ENCODE measurements at places on chromosomes 7 and 10.

- DNase-seq: peak; percentile 94
Observed at GRCh38 chr7:10855583-10855982, 118.1 kb upstream of the PHF14 start.

DNA sequence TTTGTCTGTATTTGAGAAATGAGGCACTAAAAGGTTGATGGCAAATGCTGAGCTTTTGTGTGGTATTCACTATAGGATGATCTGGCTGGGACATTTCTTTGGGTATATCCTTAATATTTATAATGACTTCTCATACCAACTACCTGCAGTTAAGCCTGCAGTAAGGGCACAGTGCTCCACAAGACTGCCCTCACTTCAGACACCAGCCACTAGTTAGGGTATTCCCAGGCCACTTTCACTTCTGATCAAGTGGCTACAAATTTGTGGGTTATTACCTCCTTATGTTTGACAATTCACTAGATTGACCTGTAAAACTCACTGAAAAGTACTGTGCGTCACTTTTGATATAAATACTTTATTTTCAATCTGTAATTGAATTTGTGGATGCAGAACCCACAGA is 20.3 kb downstream of the CCDC126 start:
- DNase-seq: no peak

DNA sequence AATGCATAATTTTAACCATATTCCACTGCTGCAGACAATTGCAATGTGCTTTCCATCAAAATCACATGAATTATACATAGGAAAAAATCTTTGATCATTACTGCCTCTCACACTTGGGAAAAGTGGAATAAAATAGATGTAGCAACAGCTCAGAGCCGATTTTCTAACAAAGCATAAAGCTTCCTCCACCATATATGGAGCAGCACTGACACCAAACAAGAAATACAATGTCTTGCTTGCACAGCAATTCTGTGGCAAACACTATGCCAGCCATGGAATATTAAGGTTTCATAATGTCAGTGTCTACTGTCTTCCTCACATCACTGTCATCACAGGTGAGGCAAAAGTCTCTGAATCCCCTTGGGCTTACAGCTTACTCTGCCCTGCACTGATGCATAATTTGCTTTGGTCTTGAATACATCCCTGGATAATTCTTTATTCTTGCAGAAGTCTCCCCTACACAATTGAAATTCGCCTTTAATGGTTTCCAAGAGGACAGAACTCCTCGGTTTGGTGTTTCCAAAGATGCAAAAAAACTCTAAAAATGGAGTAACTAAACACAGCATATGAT is 198.5 kb downstream of the CACNA2D1 start:
- no peak for DNase-seq

GRCh38 chr7:29095631-29096445 is 50.5 kb downstream of the CPVL start:
- no peak for DNase-seq

DNA sequence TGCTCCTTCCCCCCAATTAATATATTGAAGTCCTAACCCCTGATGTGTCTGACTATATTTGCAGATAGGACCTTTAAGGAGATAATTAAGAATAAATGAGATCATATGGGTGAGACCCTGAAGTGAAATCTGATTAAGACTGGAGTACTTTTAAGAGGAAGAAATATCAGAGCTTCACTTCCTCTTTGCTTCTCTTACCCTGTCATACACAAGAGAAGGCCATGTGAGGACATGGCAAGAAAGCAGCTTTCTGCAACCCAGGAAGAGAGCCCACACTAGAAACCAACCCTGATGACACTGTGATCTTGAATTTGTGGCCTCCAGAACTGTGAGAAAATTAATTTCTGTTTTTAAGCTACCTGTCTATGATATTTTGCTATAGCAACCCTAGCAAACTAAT is 44.2 kb downstream of the JMJD1C start:
- DNase-seq: peak; percentile 24

- DNase-seq: no peak
Observed at GRCh38 chr10:33952692-33953360, 618.4 kb upstream of the NRP1 start.

GRCh38 chr10:75018251-75018650 is 93.2 kb upstream of the SAMD8 start:
- no peak for DNase-seq

DNA sequence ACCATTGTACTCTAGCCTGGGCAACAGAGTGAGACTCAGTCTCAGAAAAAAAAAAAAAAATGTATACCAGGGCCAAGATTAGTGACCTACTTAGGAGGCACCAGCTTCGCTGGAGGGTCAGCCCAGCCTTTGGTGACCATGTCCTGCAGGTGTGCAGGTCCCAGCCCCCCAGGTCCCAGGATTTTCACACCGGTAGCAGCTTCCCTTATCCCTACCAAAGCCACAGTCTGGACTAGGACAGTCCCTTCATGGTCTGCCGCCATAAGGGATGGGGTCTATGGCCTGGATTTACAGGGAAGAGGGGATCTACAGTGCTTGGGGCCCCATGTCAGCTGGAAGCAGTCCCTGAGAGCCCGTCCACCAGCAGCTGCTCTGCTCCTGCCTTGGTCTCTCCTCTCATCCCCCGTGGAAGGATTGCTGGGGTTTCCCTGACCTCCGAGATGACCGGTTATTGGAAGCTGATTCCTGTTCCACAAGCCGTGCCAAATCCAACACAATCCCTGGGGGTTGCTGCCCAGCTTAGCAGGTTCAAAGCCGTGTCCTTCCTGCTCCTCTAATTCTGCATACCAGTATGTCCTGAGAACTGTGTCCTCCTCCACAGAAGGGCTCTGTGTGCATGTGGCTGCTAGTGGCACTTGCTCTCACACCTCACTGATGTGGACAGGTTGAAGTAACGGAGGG is 11.0 kb upstream of the NDUFB2 start:
- no peak for DNase-seq

DNA sequence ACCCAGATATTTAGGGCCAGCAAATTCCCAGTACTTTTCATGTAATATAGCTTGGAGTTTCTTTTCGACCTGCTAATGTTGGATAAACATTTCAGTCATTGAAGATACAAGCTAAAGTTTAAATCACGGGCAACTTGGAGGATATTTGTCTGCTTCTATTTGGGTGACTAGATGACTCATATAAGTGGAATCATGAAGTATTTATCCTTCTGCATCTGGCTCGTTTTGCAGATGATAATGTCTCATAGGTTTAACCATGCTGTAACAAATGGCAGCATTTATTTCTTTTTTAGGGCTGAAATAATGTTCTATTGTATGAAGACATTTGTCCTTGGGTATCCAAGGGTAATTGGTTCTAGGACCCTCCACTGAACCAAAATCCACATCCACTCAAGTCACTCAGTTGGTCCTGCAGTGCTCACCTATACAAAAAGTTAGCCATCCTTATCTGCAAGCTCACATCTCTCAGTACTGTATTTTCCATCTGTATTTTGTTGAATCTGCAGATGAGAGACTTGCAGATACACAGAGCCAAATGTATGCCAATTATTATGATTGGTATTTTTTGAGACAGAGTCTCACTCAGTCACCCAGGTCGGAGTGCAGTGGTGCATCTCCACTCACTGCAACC is 187.2 kb upstream of the CSTF2T start:
- peak; percentile 37 for DNase-seq

DNA sequence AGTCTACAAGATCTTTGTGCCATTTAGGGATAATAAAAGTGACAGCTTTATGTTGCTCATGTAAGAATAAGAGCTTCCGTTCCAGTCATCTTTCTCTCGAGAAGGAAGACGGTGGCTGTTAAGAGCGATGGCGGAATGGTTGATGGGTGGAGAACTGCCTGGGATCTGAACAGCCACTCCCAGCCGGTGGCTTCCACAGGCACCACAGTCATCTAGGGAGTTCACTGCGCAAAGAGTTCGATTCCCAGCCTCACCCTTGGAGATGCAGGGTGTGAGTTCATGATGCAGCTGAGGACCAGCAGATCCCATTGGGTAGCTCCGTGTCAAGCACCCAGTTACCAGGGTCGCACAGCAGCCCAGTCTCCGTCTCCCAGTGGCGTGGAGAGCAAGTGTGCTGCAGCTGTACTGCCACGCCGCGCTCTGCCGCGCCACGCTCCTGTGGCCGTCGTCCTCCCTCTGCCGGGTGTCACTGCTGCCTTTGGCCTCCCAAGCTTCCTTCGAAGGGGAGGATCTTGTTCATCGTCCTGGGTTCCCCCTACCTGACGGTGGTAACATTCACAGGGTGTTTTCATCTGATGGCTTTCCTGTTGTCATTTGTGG is 7.8 kb downstream of the SUN1 start:
- DNase-seq: no peak

- DNase-seq: peak; percentile 42
Observed at GRCh38 chr10:103692952-103693811, 162.2 kb downstream of the SH3PXD2A start.

DNA sequence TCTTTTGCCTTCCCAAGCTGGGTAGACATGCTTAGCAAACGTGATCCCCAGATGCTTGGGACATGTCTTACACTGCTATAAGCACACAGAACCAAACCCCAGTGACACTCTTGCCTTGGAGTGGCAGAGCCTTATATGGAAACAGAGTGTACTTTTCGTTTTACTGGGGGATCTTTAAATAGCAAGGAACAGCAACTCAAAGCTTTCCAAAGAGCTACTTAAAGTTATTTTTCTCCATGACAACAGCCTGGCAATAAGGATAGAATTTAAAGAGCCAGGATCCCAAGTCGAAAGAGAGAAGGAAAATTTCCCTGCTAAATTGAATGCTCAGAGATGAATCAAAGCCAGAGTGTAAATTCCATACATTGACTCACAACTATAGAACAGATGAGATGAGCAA is 67.8 kb downstream of the ZNF365 start:
- no peak for DNase-seq

DNA sequence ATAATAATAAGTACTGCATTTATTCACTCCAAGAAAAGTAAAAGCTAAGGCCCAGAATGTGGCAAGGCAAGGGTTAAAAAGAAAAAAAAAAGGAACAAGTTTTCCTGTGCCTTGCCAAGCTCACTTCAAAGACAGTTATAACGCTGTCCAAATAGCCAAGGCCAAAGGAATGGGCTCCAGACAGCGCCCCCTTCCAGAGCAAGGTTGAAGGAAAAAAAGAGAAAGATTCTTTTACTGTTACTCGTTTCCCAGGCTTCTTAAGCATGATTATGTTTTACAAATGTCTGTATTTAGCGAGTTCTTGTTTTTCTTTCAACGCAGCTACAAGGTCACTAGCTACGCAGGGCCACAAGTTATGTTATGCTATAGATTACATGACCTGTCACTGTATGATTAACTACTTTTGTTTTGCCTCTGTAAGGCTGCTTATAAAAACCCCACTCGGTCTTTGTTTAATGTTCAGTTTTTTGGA is 9.1 kb upstream of the EIF4H start:
- no peak for DNase-seq

- no peak for DNase-seq
Observed at GRCh38 chr7:45145881-45146280, 11.7 kb upstream of the RAMP3 start.

GRCh38 chr10:121783782-121784372 is 144.0 kb downstream of the ATE1 start:
- DNase-seq: no peak

DNA sequence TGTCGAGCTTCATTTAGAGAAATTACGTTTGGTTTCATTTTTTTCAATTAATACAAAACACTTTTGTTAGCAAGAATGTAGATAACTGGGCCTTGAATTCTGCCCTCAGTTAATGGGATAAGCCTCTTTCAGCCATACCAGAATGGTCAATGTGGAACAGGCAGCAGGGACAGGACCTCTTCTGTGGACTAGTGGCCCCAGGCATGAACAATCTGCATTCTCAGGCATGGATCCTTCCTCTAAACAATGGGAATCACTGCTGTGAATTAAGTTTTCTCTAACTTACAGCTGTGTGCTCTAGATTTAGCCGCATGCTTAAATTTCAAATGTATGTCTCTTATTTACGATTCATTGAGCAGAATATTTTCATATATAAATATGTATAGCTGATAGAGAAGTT is 237.7 kb upstream of the PRKCQ start:
- no peak for DNase-seq

GRCh38 chr10:78212060-78212785 is 178.6 kb downstream of the RPS24 start:
- DNase-seq: peak; percentile 72

DNA sequence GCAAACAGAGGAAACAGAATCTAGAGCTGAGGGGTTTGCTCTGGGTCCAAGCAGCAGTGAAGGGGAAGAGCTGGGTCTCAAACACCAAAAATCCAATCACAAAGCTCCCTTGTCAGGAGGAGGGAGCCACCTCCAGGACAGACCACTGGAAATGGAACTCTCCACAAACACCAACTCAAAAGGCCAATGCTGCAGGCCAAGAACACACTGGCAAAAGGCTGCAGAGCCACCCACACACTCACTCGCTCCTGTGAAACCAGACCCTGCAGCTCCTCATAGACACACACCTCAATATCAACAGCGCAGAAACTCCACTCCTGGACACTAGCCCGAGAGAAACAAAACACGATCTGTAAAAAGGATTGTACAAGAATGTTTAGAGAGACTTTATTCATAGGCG is 213.5 kb downstream of the PTPRN2 start:
- DNase-seq: no peak

- peak; percentile 75 for DNase-seq
Observed at GRCh38 chr10:78664929-78665553, 403.7 kb upstream of the ZMIZ1 start.

DNA sequence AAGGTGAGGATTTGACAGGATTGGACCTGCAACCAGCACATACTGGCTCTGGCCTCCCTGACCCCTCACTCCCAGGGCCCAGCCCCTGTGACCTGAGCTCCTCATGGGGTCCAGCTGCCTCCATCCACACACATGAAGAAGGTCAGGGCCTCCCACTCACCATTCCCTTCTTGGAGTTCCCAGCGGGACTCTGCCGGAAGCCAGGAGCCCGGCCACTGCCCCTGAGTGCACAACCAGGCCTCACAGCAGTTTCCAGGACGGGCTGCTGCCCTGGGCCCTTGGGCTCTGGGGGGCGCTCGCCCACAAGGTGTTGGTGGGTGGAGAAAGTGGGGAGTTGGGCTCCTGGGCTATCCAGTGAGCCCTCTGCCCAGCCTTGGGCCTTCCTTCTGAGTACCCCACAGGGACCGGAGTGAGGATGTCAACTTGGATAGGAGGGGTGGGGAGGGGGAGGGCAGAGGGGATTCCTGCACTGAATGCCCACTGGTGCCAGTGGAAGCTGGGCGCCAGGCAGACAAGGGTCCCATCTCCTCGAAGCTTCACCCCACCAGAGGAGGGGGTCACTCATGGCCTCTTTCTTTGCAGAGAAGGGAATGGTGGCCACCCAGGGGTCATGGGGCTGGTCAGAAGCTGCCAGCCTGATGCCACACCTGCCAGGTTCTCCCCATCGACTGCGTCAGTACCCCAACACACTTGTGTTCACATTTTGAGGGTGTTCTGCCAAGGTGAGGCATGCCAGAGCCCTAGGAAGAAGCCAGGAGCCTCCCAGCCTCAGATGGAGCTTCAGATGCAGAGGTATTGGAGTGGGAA is 115.3 kb downstream of the PTPN20 start:
- no peak for DNase-seq

GRCh38 chr10:98364432-98365102 is 50.4 kb downstream of the PYROXD2 start:
- DNase-seq: peak; percentile 14

GRCh38 chr10:132158122-132158741 is 28.5 kb upstream of the DPYSL4 start:
- DNase-seq: peak; percentile 42

- peak; percentile 76 for DNase-seq
Observed at GRCh38 chr7:4682621-4683042, 537 bp downstream of the FOXK1 start.

GRCh38 chr7:50646069-50646468 is 80.9 kb upstream of the DDC start:
- no peak for DNase-seq

GRCh38 chr10:79047875-79048638 is 20.7 kb upstream of the ZMIZ1 start:
- DNase-seq: no peak

GRCh38 chr7:46515844-46516590 is 594.9 kb upstream of the IGFBP3 start:
- DNase-seq: peak; percentile 95

All from DMS53 (cell line).